ENCODE measurements at places on chromosomes 7 and 10. TPM values are rescaled to one million over a fixed set of nuclear protein-coding genes. Genes with fewer than 3 reads are reported as not detected.

Gene DNAJC12
- total RNA-seq = 0.23 TPM

Gene FXYD4
- total RNA-seq = not detected

Gene SKIDA1
- total RNA-seq = 0.04 TPM

Gene SLC26A5
- not detected for total RNA-seq

Gene TDRD1
- 0.31 TPM for total RNA-seq

Gene FZD1
- total RNA-seq = 4.1 TPM

Gene GATA3
- 3.5 TPM for total RNA-seq

Gene SPDYE1
- total RNA-seq = not detected

Gene CPN1
- not detected for total RNA-seq

Gene KMT2C
- 14.1 TPM for total RNA-seq
